ENCODE measurements at places on chromosomes 1 and 21. TPM values are rescaled to one million over a fixed set of nuclear protein-coding genes. Genes with fewer than 3 reads are reported as not detected.

NPHS2 gene
- not detected for total RNA-seq

TCHHL1 gene
- total RNA-seq: not detected

TENT5C gene
- 13.6 TPM for total RNA-seq

LRRN2 gene
- total RNA-seq: not detected

LCE2B gene
- total RNA-seq: not detected

SAMD13 gene
- 1.2 TPM for total RNA-seq

AMY1A gene
- not detected for total RNA-seq

IGSF21 gene
- total RNA-seq: not detected

GBP1 gene
- 69.6 TPM for total RNA-seq

CCSAP gene
- total RNA-seq: 9.9 TPM

PEX10 gene
- total RNA-seq: 17.1 TPM

SYNC gene
- not detected for total RNA-seq

AZIN2 gene
- 2.5 TPM for total RNA-seq

MANEAL gene
- 1.2 TPM for total RNA-seq

FAM72D gene
- total RNA-seq: 21.0 TPM

CHRNB2 gene
- total RNA-seq: not detected

RHOU gene
- total RNA-seq: 1.2 TPM

SPRR2G gene
- total RNA-seq: not detected

PKNOX1 gene
- total RNA-seq: 12.6 TPM

ANKRD35 gene
- 0.54 TPM for total RNA-seq

S100A7 gene
- total RNA-seq: not detected

MAP10 gene
- 1.3 TPM for total RNA-seq

CFAP126 gene
- total RNA-seq: not detected

CD53 gene
- total RNA-seq: 257 TPM

NBPF20 gene
- 0.69 TPM for total RNA-seq

DCST1 gene
- not detected for total RNA-seq

TNNT2 gene
- not detected for total RNA-seq

CMPK1 gene
- total RNA-seq: 99.7 TPM

PGLYRP3 gene
- total RNA-seq: not detected

C1QA gene
- total RNA-seq: not detected

CTSE gene
- not detected for total RNA-seq

SLAMF7 gene
- 93.5 TPM for total RNA-seq

HCRTR1 gene
- not detected for total RNA-seq

S100A5 gene
- 1.2 TPM for total RNA-seq

BACH1 gene
- total RNA-seq: 28.2 TPM

CCDC27 gene
- total RNA-seq: not detected

SERPINC1 gene
- total RNA-seq: not detected

MXRA8 gene
- total RNA-seq: 0.92 TPM

RC3H1 gene
- 24.9 TPM for total RNA-seq

ADAMTSL4 gene
- 0.20 TPM for total RNA-seq

RHEX gene
- not detected for total RNA-seq

WNT2B gene
- not detected for total RNA-seq

NR1I3 gene
- total RNA-seq: not detected

GSTM5 gene
- 0.50 TPM for total RNA-seq

SLC44A3 gene
- not detected for total RNA-seq

CFAP74 gene
- total RNA-seq: 0.41 TPM

LY9 gene
- 19.1 TPM for total RNA-seq

REN gene
- total RNA-seq: not detected

TTC24 gene
- 20.2 TPM for total RNA-seq

RGS16 gene
- 35.6 TPM for total RNA-seq

ELAVL4 gene
- not detected for total RNA-seq

SLC19A1 gene
- total RNA-seq: 40.1 TPM

NASP gene
- total RNA-seq: 227 TPM

MRTO4 gene
- 93.4 TPM for total RNA-seq

LENEP gene
- not detected for total RNA-seq

ATP1A4 gene
- not detected for total RNA-seq

UBQLN4 gene
- total RNA-seq: 39.8 TPM

AGBL4 gene
- total RNA-seq: not detected

ARHGAP30 gene
- 175 TPM for total RNA-seq
